ENCODE measurements at places on chromosomes 2 and 18.

DNA sequence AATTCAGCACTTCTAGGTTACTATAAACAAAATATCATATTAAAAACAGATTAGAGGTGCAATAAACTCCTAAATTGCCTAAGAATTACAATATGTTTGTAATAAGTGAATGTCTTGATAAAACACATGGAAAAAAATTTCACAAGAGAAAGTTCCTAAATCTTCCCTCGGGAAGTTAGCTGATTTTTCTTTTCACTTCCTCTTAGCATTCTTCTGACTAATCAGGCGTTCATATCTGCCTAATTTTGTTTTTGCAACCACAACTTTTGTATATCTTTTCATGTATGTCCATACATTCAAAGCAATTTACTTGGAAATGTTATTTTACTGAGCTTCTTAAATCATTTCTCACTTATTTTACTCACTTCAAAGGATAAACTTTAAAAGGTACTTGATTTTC is 88.5 kb downstream of the RTTN start:
- no peak for DNase-seq

DNA sequence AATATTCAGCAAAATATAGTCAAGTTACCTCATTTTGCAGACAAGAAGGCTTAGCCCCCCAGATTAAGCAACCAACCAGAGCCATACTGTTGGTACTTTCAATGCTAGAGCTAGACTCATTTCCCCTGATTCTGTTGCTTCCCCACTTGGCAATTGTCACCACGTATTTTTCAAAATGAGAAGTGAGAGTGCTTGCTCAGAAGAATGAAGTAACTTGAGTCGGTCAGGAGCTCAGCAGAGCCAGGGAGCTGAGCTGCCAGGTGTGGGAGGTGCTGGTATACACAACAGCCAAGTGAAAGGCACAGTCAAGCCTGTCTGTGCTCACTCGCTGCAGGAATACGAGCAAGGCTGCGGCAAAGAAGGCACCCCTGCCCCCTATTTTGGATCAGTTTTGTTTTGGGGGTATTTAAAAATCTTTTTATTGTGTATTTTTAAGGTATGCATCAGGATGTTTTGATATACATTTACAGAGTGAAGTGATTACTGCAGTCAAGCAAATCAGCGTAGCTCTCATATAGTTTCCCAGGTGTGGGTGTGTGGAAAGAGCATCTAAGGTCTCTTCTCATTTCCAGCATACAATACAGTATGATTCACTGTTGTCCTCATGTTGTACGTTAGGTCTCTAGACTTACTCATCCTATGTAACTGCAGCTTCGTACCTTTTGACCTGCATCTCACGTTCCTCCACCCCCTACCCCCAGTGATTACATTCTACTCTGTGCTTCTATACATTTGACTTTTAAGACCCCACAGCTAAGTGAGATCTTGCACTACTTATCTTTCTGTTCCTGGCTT is 62.4 kb downstream of the MRPS9 start:
- DNase-seq = no peak

DNA sequence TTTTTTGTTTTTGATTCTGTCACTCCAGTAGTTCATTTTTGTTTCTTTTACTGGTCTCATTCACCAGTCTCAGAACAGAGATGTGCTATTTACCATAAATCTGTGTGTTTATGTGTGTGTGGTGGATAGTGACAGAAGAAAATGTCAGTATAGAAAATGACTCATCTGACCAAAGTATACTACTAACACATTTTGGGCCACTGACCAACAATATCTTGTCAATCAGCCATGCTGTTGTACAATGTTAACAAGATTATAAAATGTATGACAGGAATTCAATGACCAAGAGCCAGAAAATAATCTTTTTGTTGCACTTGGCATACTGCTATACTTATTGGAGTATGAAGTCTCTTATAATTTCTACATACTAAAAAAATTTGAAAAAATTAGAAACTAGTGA is 1081.4 kb upstream of the NRXN1 start:
- DNase-seq = no peak

DNA sequence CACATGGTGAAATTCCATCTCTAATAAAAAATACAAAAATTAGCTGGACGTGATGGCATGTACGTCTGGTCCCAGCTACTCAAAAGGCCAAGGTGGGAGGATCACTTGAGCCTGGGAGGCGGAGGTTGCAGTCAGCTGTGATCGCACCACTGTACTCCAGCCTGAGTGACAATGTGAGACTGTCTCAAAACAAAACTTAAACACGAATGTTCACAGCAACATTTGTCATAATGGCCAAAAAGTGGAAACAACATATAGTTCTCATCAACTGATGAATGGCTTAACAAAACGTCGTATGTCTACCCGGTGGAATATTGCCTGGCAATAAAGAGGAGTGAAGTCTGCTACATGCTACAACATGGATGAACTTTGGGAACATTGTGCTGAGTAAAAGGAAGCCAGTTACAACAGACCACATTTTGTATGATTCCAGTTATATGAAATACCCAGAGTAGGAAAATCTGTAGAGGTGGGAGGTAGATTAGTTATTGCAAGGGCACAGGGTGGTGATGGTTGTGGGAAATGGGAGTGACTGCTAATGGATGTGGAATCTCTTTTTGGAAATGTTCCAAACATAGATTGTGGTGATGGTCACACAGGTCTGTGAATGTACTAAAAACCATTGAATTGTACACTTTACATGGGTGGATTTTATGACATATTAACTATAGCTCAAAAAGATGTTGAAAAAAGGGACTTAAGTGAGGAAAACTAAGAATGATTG is 478.2 kb downstream of the PTPRM start:
- no peak for DNase-seq

GRCh38 chr2:193276560-193276959 is 1081.8 kb upstream of the TMEFF2 start:
- no peak for DNase-seq

DNA sequence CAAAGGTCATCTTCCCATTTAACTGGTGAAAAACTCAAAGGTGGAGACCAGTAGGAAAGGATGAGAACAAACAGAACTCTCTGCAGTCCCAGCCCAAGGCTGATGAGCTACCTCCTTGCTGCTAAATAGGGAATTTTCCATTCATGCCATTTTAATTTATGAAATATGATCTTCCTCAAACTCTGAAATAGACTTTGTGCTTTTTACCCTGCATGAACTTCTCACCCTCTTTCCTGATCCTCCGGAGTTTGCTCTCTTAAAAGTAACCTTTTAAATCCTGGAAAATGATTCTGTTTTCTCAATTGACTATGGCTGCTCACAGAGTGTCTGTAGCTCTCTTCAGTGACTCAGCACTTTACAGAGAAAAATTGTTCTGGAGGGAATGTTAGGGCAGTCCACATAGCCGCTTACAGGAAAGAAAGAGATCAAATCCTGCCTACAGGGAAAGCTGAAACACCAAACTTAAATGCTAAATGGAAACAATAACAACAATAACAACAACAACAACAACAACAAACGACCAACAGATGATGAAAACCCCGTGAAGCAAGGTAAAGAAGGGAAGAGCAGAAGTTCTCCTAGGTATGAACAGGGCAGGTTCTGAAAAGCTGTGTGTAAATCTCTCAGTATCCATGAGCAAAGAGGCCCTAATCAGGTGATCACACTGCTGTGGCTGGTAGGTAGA is 79.8 kb upstream of the SESTD1 start:
- no peak for DNase-seq

DNA sequence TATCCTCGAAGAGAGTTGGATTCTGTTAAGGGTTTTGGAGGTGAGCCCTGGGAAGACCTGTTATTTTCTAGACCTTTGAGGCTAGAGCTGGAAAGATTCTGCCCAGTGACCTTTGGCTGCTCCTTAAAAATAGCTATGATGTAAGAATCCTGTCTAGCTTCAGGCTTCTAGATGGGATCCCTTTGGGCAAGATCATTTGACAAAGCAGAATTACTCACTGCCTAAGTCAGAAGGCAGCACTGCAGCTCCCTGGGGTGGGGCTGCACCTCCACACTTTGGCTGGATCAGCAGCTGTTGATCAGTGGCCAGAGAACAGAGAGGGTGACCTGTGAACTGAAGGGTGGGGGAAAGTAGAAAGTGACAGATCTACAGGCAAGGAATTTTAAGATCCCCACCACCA is 103.8 kb downstream of the ASAP2 start:
- DNase-seq = no peak
